ENCODE measurements at places on chromosomes 11 and 22. TPM values are rescaled to one million over a fixed set of nuclear protein-coding genes. Genes with fewer than 3 reads are reported as not detected.

The CRYBA4 gene
- total RNA-seq: not detected

The IL17RA gene
- 8.9 TPM for total RNA-seq

The OR8A1 gene
- not detected for total RNA-seq

The SBF2 gene
- total RNA-seq: 21.8 TPM

The APLNR gene
- total RNA-seq: 0.41 TPM

The SOX10 gene
- total RNA-seq: 0.14 TPM

The GGTLC2 gene
- total RNA-seq: not detected

The MAPK8IP1 gene
- 48.5 TPM for total RNA-seq

The BAIAP2L2 gene
- total RNA-seq: 0.66 TPM

The FAM227A gene
- total RNA-seq: 0.40 TPM

The MEI1 gene
- total RNA-seq: 0.67 TPM

The CBX6 gene
- 26.9 TPM for total RNA-seq

The FGF4 gene
- not detected for total RNA-seq

The CREBZF gene
- 19.7 TPM for total RNA-seq

The MYOD1 gene
- total RNA-seq: not detected

The TRPM5 gene
- total RNA-seq: 1.0 TPM

The MYEOV gene
- 0.37 TPM for total RNA-seq

- no peak for DNase-seq
These were observed 46.9 kb downstream of the MICAL2 start for GRCh38 chr11:12157241-12157661.

GRCh38 chr22:24006207-24006913 is 1.1 kb upstream of the GSTT4 start:
- DNase-seq: peak; percentile 55

- no peak for DNase-seq
These were observed 1335.9 kb downstream of the TBC1D22A start for GRCh38 chr22:48098243-48098920.

DNA sequence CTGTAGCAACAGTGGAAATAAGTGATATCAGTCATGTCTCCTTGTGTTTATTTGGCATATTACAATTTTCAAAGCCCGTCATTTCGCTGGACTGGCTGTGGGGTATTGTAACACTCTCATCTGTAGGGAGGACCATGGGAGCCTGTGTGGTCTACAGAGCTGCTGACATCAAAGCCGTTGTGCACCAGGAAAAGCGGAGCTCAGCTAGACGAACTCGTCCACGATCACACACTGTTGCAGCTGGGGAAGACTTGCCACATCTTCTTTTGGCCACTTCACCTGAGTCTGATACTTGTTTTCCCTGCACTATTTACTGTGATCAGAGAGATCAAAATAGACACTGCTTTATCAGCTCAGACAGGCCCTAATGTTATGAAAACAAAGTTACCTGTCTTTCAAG is 741.3 kb downstream of the OPCML start:
- DNase-seq: no peak

DNA sequence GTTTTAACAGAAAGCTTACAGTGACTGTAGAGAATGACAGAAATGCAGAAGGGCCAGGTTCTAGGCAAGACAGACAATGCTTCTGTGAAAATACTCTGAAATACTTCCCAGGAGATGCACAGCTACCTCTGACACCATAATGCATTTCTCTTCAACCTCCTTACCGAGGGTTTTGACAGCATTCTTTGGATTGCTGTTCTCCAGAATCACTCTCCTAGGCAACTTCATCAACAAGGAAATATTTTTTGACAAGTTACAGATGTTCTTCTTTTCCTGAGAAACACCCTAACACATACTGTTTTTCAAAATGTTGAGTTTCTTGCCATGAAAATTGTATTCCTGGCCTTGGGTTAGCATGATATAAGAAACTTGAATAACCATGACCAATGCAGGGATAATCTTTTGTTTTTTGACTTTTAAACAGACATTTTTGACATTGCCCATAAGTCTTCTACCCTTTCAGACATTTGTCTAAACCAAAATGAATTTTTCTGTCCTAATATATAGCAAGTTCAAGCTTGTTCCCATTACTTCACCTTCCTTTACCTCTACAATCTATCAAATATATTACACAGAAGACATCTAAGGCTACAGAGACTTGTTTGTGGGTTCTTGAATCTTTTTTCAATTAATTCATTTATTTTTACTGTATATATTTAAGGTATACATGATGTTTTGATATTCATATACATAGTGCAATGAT is 108.1 kb downstream of the CCDC34 start:
- no peak for DNase-seq

- no peak for DNase-seq
These were observed 33.4 kb downstream of the FDX1 start for GRCh38 chr11:110463153-110463552.

GRCh38 chr22:30023099-30023660 is 57.1 kb upstream of the HORMAD2 start:
- DNase-seq: no peak

- DNase-seq: no peak
These were observed 596.2 kb downstream of the BUD13 start for GRCh38 chr11:116176484-116177005.

- DNase-seq: no peak
These were observed 415.9 kb downstream of the METTL15 start for GRCh38 chr11:28524098-28524497.

DNA sequence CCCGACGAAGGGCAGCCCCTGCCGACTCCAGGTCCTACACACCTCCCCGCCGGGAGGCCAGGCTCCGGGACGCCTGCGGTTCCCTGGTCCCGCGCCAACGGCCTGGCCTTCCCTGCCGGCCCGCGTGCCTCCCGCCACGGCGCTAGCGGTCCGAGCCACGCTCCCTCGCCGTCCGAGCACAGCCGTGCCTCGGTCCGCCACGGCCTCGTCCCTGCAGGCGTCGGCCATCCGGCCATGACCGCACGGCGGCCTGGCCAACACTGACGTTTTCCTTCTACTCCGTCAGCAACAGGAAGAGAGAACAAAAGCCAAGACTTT is 532 bp downstream of the EIF4G2 start:
- no peak for DNase-seq

- DNase-seq: no peak
These were observed 12.2 kb upstream of the MRPL17 start for GRCh38 chr11:6695377-6695776.

DNA sequence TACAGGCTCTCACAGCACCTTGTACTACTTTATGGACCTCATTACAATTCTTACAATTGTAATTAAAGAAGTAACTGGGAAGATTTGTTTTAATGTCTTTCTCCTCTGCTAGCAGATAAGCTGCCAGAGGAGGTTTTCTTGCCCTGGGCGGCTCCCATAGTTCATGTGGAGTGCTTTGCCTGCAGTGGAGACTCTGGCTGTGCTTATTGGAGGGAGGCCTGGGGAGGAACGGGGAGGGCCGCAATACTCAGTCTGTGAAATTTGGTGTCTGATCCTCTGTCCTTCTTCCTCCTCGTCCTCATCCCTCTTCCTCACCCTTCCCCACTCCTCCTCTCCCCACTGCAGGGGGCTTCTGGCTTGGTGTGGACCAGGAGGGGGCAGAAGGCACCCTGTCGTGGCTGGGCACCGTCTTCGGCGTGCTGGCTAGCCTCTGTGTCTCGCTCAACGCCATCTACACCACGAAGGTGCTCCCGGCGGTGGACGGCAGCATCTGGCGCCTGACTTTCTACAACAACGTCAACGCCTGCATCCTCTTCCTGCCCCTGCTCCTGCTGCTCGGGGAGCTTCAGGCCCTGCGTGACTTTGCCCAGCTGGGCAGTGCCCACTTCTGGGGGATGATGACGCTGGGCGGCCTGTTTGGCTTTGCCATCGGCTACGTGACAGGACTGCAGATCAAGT is 5.6 kb downstream of the SLC35C1 start:
- no peak for DNase-seq

- no peak for DNase-seq
These were observed 18.4 kb upstream of the TLCD5 start for GRCh38 chr11:120306519-120307242.

DNA sequence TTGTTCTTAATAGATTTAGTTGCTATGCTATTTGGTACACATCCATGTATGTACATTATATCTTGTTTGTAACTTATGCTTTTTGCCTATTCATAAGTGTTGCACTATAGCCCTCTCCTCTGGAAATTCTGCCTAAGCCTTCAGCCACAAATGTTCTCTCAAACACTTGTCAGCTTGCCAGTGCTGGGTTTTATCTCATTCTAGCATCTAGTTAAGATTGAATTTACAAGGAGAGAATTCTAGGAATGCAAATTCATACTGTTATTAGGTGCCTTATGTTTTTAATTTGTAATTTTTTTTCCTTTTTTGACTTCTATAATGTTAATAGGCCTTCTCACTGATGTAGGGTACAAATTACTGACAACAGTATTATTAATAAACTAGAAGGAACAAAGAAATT is 14.6 kb upstream of the CTSC start:
- no peak for DNase-seq

GRCh38 chr11:117809236-117810055 is 12.4 kb upstream of the DSCAML1 start:
- no peak for DNase-seq

- DNase-seq: no peak
These were observed 38.0 kb upstream of the JAM3 start for GRCh38 chr11:134030853-134031252.

DNA sequence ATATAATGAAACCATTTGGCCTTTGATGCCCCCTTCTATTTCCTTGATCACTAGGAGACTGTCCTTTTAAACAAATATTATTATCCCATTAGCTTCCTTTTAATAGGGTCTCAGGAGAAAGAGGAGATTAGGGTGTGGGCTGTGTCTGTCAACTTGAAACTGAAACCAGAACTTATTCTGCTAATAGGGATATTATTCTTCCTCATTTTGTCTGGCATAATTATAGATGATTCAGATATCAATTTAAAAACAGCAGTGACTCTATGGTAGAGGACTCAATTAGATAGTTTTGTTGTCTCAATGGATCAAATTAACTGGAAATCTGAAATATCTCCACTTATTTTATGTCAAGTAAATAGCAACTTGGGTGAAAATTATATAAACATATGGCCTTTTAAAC is 584.9 kb upstream of the CCDC90B start:
- DNase-seq: no peak

GRCh38 chr11:32358729-32359128 is 76.6 kb downstream of the WT1 start:
- DNase-seq: no peak

GRCh38 chr11:45850446-45850845 is 3.2 kb downstream of the CRY2 start:
- DNase-seq: no peak

DNA sequence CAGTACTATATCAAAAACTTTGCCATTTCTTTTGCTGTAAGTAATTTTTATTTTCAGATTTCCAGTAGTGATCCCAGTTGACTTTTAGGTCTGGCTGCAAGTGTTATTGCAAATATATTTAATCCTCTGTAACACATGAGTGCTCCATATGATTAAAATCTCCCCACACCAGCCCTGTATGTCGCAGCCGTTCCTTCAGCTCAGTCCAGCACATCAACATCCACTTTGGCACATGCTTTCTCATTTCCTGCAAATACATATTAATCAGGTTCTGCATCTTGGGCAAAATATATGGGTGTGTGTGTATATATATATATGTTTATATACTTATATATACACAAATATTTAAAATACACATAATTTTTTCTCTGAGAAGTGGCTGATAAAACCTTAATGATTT is 919.5 kb downstream of the JRKL start:
- no peak for DNase-seq

DNA sequence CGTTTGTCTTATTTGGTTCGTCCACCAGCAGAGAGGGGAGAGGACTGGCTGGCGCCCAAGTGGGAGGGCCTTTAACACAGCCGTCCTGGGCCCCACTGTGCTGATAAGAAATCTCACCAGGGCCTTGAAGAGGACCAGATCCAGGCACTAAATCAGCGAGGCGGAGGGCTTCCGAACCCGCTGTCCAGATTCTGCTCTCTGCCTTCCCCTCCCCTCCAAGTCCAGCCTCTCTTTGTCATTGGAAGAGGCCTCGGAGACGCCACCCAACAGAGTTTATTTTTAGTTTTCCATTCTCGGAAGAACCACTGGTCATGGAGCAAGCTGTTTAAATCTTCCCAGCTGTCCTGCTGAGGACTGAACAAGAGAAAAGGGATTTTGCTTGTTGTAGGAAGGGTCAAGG is 9.3 kb upstream of the FXYD6 start:
- DNase-seq: no peak

DNA sequence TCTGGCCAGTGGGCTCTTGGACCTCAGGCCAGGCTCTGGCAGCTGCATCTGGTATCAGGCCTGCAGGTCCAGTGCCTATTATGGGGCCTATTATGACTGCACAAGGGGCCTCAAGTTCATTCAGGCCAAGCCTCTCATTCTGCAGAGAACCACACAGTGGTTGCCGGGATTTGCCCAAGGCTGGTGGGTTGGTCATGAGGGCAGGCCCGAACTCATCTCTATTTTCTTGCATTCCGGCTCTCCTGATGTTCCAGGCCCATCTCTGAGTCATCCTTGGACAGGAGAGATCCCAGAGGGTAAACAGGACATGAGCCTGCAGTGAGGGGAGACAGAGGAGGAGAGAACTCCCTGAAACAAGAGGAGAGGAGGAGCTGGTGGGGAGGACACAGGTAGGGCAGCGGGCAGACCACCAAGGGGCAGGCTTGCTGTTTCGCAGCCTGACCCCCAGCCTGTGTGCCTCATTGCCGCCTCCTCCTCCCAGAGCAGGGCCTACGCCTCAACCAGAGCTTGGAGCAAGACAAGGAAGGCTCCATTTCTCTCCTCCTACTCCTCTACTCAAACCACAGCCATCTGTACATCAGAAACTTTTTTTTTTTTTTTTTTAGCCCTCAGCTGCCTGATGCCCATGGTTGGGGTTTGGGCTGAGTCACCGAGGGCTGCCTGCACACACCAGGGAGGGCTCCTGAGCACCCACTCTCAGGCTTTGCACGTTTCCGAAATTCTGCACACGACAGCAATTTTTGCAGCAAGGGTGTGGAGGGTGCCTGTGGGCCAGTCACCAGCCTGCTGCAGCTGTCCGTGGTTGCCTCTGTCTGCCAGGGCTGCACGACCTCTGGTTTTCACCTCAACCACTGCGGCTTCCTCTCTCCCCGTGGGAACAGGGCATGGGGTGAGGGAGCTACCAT is 12.7 kb upstream of the TREH start:
- no peak for DNase-seq

GRCh38 chr11:48124880-48125279 is 91.7 kb upstream of the OR4B1 start:
- DNase-seq: no peak

DNA sequence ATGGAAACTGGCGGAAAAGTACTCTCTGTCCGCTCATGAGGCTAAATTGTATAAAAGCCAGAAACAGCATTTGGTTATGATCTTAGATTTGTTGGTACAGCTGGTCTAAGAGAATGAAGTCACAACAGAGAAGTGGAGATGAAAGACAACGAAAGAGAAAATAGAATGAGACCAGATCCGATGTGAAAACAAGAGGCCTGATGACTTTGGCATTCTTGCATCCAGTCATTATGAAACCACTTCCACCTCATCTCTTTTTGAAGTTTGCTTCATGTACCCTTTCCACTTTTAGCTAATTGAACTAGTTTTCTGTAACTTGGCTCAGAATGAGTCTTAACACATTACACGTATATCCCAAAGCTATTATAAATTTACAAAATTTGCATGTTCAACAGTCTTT is 1431.7 kb downstream of the LRRC4C start:
- DNase-seq: no peak
